ENCODE measurements at places on chromosomes 16 and 17. TPM values are rescaled to one million over a fixed set of nuclear protein-coding genes. Genes with fewer than 3 reads are reported as not detected.
A peak's percentile ranks its signal among the peaks of the same experiment; 100 is the strongest.

DNA sequence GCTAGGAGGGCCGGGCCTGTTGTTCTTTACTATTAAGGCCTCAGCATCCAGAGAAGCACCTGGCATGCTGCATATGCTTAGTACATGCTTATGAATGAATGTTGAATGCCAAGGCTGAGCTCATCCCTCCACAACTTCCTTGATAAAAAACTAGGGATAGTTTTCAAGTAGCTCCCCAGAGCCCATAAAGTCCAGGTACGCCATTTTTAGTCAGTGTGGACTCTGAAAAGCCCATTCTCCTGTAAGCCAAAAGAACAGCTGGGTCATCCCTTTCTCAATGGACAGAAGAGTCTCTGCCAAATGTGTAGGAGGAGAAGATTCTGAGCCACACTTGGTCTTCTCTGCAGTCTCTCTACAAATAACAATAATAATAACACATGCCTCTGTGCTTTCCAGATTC, 8.9 kb upstream of the ITGB3 start:
- H3K27ac ChIP-seq, result no peak overlapping the region
- H3K36me3 ChIP-seq, result no peaks in the 10 kb centered on the region
- no peaks in the 10 kb centered on the region for H3K27me3 ChIP-seq
- H3K4me3 ChIP-seq, result no peak overlapping the region
- H3K4me1 ChIP-seq, result no peaks in the 10 kb centered on the region
- DNase-seq, result no peak

The PRSS27 gene
- 0.29 TPM for total RNA-seq

GRCh38 chr16:86370062-86370461, 140.3 kb upstream of the FOXF1 start:
- no peak overlapping the region for H3K27ac ChIP-seq
- no peak overlapping the region for H3K4me3 ChIP-seq
- no peak for DNase-seq
- no peaks in the 10 kb centered on the region for H3K4me1 ChIP-seq
- no peaks in the 10 kb centered on the region for H3K36me3 ChIP-seq

The UMOD gene
- not detected for total RNA-seq

The TMEM238L gene
- 0.66 TPM for total RNA-seq

GRCh38 chr17:77488531-77489238, 347.9 kb downstream of the SEC14L1 start:
- H3K4me1 ChIP-seq, result peaks cover 9% of the 10 kb centered on the region
- peaks cover 3% of the 10 kb centered on the region for H3K36me3 ChIP-seq
- no peaks in the 10 kb centered on the region for H3K27me3 ChIP-seq
- H3K27ac ChIP-seq, result no peak overlapping the region
- H3K4me3 ChIP-seq, result no peak overlapping the region

DNA sequence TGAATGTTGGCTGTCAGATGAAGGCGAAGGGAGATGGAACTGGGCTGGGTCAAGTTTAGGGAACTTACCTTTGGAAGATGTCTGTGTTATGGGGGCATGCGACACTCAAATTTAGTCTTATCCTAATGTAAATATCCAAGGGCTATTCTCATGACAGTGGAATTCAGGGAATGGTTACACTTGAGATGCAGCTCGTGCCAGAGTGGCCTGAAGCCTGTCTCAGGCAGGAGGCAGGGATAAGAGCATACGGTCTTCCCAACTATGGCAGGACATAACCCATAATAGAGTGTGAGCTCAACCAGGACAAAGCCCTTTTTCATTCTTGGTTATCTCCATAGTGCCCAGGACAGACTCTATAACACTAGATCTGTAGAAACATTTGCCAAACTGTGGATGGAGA, 393.3 kb upstream of the CDH11 start:
- no peak overlapping the region for H3K27ac ChIP-seq
- no peaks in the 10 kb centered on the region for H3K4me1 ChIP-seq
- H3K4me3 ChIP-seq, result no peak overlapping the region
- no peaks in the 10 kb centered on the region for H3K27me3 ChIP-seq

The TCAP gene
- total RNA-seq, result 0.73 TPM

- DNase-seq, result no peak
- no peak overlapping the region for H3K27ac ChIP-seq
- no peaks in the 10 kb centered on the region for H3K36me3 ChIP-seq
- H3K4me1 ChIP-seq, result no peaks in the 10 kb centered on the region
- H3K27me3 ChIP-seq, result no peaks in the 10 kb centered on the region
- no peak overlapping the region for H3K4me3 ChIP-seq
Observed at GRCh38 chr17:73414171-73414955, 102.6 kb upstream of the CDC42EP4 start.

- no peaks in the 10 kb centered on the region for H3K27me3 ChIP-seq
- H3K36me3 ChIP-seq, result no peaks in the 10 kb centered on the region
- H3K27ac ChIP-seq, result peak overlapping the region; percentile 67
- no peak for DNase-seq
Observed at GRCh38 chr16:11233727-11234376, 22.2 kb downstream of the SOCS1 start.

DNA sequence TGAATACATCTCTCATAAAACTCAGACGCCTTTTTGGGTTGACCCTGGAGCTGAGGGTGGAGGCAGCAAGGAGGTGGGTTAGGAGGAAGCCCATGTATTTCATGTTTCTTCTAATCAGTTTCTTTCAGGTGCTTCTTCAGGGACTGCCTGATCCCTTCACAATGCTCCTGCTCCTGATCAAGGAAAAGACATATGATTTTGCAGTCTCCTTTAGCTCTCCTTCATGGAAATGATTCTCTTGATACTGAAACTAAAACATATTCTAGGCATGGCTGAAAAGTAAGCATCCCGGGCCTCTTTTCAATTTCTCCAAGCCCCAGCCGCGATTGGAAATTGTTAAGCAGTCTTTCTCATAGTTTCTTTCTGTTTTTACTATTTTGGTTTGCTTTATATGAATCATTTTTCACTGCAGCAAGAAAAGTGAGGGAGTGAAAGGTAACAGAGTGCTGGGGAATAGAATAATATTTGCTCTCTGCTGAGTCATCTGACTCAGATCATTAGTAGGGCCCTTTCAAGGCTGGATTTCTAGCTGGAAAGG, 730.7 kb downstream of the CDH11 start:
- no peaks in the 10 kb centered on the region for H3K4me1 ChIP-seq
- no peaks in the 10 kb centered on the region for H3K36me3 ChIP-seq
- no peak for DNase-seq
- H3K27ac ChIP-seq, result peak overlapping the region; percentile 28
- no peaks in the 10 kb centered on the region for H3K27me3 ChIP-seq
- peak overlapping the region; percentile 1 for H3K4me3 ChIP-seq

- no peaks in the 10 kb centered on the region for H3K27me3 ChIP-seq
- H3K4me1 ChIP-seq, result peaks cover 30% of the 10 kb centered on the region
- DNase-seq, result no peak
- H3K36me3 ChIP-seq, result no peaks in the 10 kb centered on the region
- peak overlapping the region; percentile 25 for H3K27ac ChIP-seq
Observed at GRCh38 chr16:85381738-85382592, 231.2 kb upstream of the GSE1 start.

DNA sequence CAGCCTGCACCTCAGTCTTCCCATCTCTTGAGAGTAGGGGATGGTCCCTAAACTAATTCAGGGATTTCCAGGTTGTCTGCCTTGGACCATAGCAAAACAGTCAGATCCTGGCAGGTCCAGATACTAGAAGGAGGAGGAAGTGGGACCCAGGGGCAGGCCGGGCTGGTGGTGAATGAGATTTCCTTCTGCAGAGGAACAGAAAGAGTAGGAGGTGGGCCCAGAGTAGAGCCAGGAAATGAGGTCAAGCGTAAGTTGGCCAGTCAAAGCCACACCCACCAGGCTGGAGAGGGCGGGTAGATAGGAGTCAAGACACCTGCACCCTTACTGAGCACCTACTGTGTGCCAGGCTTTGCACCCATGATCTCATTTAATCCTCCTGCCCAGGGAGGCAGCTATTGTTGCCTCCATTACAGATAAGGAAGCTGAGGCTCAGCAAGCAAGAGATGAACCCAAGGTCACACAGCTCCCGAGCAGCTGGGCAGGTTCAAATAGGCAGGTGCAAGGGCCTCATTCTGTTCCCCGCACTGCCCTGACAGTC, 2.6 kb downstream of the CDH5 start:
- peak overlapping the region; percentile 43 for H3K27ac ChIP-seq
- H3K27me3 ChIP-seq, result no peaks in the 10 kb centered on the region
- no peak for DNase-seq
- no peaks in the 10 kb centered on the region for H3K36me3 ChIP-seq
- H3K4me1 ChIP-seq, result peaks cover 5% of the 10 kb centered on the region
- H3K4me3 ChIP-seq, result peak overlapping the region; percentile 63

DNA sequence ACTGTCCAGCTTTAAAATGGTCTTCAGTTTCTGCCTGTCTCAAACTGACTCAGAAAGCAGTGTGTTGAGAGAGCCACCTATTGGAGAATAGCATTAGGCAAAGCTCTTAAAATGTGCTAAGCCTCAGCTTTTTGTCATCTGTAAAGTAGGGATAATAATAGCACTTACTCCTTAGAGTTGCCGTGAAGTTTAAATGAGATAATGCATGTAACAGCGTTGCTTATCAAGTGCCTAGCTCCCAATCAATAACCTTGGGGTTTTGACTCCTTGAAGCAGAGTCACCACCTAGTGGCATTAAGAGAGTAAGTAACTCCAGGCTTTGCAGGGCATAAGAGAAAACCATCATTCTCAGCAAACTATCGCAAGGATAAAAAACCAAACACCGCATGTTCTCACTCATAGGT, 163.3 kb downstream of the HS3ST2 start:
- no peak overlapping the region for H3K4me3 ChIP-seq
- H3K36me3 ChIP-seq, result no peaks in the 10 kb centered on the region
- no peak for DNase-seq
- H3K27me3 ChIP-seq, result no peaks in the 10 kb centered on the region
- H3K4me1 ChIP-seq, result no peaks in the 10 kb centered on the region

The KCNJ18 gene
- not detected for total RNA-seq

DNA sequence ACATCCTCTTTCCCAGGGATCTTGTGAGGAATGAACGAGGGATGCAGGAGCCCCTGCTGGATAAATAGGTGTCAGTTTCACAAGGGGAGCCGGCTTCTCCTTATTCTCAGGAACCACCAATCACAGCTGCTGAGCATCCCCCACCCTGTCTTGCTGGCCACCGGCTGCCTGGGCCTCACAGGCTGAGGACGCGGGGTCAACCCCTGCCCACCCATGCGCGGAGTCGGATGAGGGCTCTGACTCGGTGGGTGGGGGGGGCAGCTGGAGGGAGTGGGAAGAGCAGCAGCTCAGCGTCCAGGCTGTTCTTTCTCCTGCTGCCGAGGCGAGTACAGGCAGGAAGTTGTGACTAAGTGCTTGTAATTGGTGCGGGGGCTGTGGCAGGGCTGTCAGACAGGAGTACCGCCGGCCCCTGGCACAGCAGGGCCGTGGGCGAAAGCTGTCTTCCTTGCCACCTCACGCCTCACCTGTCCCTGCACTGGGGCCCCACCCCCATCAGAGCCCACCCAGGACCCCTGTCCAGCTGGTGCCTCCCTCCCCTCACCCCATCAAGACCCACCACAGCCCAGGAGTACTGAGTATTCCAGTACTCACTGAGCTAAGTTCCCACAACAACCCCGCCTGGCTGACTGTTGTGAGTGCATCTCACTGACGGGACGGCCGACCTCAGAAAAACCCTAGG, 11.0 kb upstream of the DPEP1 start:
- H3K27ac ChIP-seq, result no peak overlapping the region
- DNase-seq, result no peak
- no peaks in the 10 kb centered on the region for H3K27me3 ChIP-seq
- no peaks in the 10 kb centered on the region for H3K36me3 ChIP-seq

The SLC5A10 gene
- total RNA-seq, result not detected

DNA sequence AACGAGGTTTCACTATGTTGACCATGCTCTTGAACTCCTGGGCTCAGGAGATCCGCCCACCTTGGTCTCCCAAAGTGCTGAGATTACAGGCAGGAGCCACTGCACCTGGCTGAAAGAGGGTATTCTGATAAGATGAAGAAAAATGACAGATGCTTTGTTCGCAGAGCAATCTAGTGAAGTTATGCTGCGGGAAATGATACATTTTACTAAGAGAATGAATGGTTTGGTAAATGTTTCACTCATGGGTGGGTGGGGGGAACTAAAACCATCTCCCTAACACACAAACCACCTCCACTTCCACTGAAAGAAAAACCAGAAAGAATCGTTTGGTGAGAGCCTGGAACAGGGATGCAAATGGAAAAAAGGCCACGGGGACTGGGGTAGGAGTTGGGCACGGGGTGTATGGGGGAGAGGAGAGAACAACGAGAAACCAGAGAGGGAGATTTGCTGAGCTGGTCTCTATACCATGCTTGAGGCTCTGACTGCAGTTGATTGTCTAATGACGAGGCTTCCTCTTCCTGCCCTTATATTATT, 19.0 kb upstream of the XYLT2 start:
- DNase-seq, result no peak
- H3K4me1 ChIP-seq, result no peaks in the 10 kb centered on the region
- H3K4me3 ChIP-seq, result no peak overlapping the region
- H3K27ac ChIP-seq, result no peak overlapping the region

- no peaks in the 10 kb centered on the region for H3K4me1 ChIP-seq
- H3K27me3 ChIP-seq, result no peaks in the 10 kb centered on the region
- DNase-seq, result no peak
- no peak overlapping the region for H3K4me3 ChIP-seq
- H3K36me3 ChIP-seq, result no peaks in the 10 kb centered on the region
Observed at GRCh38 chr17:34658811-34659560, 79.6 kb downstream of the TMEM132E start.

GRCh38 chr17:2940352-2940751, 123.1 kb downstream of the OR1D5 start:
- H3K4me3 ChIP-seq, result peak overlapping the region; percentile 32
- no peaks in the 10 kb centered on the region for H3K36me3 ChIP-seq
- H3K4me1 ChIP-seq, result no peaks in the 10 kb centered on the region
- H3K27me3 ChIP-seq, result no peaks in the 10 kb centered on the region
- peak; percentile 77 for DNase-seq

The TMIGD1 gene
- total RNA-seq, result 1.6 TPM

GRCh38 chr16:19749571-19750080, 31.6 kb downstream of the IQCK start:
- no peaks in the 10 kb centered on the region for H3K4me1 ChIP-seq
- DNase-seq, result no peak
- no peaks in the 10 kb centered on the region for H3K27me3 ChIP-seq
- peak overlapping the region; percentile 53 for H3K27ac ChIP-seq
- H3K4me3 ChIP-seq, result no peak overlapping the region
- H3K36me3 ChIP-seq, result no peaks in the 10 kb centered on the region

The NDEL1 gene
- total RNA-seq, result 61.4 TPM

GRCh38 chr17:45296003-45296832, 20.6 kb downstream of the MAP3K14 start:
- no peak for DNase-seq
- H3K36me3 ChIP-seq, result no peaks in the 10 kb centered on the region
- H3K27ac ChIP-seq, result peak overlapping the region; percentile 81
- H3K4me3 ChIP-seq, result no peak overlapping the region
- peaks cover 15% of the 10 kb centered on the region for H3K4me1 ChIP-seq
